Chondrocyte (in vitro differentiated cells): ENCODE measurements at places on chromosomes 13 and 19. TPM values are rescaled to one million over a fixed set of nuclear protein-coding genes. Genes with fewer than 3 reads are reported as not detected.

DMKN gene
- 1.3 to 2.1 TPM in 2 of 3 replicates, not detected in the other for total RNA-seq

LILRB2 gene
- not detected in 3 replicates for total RNA-seq

ZNF468 gene
- total RNA-seq = 11.5 to 20.0 TPM (median 16.7 TPM) in 3 replicates

TUBA3C gene
- total RNA-seq = not detected in 3 replicates

- DNase-seq = no peak
Observed at GRCh38 chr19:3383121-3383722, 16.8 kb downstream of the NFIC start.

DNA sequence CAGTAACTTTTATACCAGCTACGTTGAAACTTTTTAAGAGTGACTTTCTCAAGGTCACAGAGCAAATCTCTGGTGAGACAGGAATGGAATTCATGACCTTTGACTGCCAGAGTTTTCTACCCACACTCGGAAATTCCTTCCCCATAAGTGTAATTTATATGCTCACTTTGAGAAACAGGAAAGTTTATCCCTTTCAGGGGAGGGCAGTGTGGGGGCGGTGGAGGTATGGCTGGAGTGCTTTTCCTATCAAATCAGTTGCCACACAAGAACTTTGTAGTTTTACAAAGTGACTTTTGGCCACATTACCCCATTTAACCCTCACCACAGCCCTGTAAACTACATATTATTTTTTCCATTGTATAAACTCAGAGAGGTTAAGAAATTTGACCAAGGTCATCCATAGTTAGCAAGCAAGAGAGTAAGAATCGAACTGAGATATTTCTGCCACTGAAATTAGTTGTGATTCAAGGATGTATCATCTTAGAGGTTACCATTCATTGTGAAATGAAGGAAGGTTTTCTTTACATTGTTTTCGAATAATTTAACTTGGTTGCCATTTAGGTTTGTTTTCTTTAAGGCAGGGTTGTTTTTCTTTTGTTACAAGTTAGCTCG, 5.9 kb downstream of the KLF12 start:
- DNase-seq = no peak

DNA sequence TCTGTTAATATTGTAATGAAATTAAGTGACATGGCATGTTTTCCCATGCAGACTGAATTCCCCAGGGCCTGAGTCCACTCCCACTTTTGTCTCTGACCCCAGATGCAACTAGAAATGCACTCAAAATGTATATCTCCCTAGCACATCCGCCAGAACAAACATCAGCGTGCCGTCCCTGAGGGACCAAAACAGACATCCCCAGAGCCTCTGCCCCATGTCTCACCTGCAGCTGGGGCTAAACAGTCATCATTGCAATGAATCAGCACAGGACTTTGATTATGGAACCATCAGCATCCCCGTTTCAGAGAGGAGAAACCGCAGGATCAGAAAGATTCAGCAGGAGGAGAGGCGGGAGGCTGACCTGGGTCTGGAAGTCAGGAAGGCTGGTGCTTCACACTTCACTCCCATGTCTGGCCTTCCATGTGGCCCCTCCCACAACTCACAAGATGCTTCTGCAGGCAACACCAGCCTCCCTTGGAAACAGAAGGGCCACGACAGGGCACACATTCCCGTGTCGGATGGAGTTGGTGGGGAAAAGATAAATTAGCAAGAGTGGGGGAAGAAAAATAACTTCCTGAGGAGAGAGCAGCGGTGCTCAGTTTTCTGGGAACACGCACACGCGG, 130.6 kb upstream of the VSTM2B start:
- DNase-seq = no peak

- no peak for DNase-seq
Observed at GRCh38 chr19:55435020-55435419, 8.1 kb downstream of the SHISA7 start.
